Astrocyte of the cerebellum (primary cell): ENCODE measurements at places on chromosomes 6 and 20.

GRCh38 chr20:63253438-63254231 lies 628 bp downstream of the NKAIN4 start:
- DNase-seq: no peak

- no peak for DNase-seq
These were observed 1152.0 kb downstream of the EPHA7 start for GRCh38 chr6:92267335-92267734.

DNA sequence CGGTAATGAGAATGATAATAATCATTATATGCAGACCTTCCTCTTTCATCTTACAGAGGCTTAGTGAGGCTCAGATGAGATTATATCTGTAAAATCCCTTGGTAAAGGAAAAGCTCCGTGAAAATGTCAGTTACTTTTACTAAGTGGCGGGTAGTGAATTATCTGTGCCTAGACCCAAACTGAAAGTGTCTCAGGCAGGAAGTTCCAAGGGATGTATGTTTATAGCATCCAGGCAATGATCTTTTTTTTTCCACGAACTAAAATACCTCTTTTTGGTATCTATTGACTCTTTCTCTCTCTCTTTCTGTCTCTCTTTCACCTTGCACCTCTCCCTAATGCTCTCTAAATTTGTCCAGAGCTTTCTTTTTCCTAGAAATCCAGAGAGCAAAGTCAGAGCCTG lies 5.0 kb downstream of the TCF21 start:
- DNase-seq: no peak

DNA sequence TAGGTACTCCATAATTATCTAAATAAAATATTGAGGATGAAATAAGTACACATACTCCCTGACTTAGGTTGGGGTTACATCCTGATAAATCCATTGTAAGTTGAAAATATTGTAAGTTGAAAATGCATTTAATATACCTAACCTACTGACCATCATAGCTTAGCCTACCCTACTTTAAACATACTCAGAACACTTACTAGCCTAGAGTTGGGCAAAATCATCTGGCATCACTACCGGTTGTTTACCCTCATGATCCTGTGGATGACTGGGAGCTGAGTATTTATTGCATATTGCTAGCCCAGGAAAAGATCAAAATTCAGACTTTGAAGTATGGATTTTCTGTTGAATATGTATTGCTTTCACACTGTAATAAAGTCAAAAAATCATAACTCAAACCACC lies 467.3 kb downstream of the C6orf118 start:
- no peak for DNase-seq

GRCh38 chr20:63697357-63697867 lies 960 bp downstream of the TNFRSF6B start:
- DNase-seq: no peak

DNA sequence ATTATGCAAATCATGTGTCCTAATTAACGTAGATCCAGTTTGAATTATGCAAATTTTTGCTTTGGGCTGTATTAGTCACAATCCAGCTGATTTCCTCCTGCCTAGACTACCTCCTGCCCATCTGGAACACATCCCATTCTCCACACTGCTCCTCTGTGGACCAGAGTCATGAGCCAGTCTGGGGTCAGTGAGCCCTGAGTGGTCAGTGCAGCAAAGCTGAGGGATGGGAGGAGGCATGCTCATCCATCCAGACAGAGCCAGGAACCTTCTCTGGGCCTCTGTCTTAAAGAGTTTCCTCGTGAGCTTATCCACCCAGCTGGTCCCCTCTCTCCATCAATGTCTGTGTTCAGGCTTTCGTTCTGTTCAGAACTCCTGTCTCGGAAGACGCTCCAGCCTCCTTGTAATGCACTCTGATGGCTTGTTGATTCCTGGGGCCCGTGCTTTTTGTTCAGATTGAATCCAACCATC lies 747.8 kb downstream of the PTPRT start:
- DNase-seq: no peak

DNA sequence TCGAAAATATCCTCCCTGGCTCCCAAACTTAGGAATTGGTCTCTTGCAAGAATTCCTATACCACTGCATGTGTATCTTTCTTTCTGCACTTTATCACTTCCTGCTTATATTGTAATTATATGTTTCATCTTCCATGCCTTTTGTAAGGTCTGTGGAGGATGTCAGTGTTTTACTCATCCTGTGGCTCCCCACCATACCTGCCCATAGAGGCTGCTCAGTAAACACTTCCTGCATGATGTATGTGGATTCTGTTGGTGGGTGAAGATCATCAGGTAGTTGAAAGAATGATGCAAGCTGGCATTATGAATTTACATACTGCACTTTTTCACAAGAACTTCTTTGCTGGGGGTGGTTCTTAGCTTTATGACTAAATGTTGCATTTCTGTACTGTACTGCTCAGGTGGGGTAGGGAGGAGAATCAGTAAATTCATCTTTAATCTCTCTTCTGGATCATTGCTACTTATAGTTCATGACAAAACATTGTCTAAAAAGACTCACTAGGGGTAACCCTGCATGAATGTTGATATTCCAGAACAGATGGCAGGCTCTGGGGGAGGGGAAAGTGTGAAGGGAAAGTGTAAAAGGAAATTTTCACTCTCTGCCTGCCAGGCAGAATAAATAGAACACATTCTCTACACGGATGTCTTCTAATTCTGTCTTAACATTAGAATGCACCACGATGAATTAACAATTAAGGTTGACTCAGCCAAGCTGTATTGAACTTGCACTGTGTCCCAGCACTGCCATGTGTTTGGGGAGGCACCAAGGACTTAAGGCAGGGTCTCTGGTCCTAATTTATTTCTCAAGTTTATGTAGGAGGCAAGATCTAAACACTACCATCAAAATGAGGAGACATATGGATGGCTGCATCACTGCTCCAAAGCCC lies 36.0 kb upstream of the KLHL31 start:
- no peak for DNase-seq

- no peak for DNase-seq
These were observed 93.6 kb downstream of the GRM4 start for GRCh38 chr6:34052071-34052825.

- no peak for DNase-seq
These were observed 700 bp upstream of the LAMA5 start for GRCh38 chr20:62367633-62368391.
